Neural progenitor cell (in vitro differentiated cells): ENCODE measurements at places on chromosomes 12 and 14. TPM values are rescaled to one million over a fixed set of nuclear protein-coding genes. Genes with fewer than 3 reads are reported as not detected.

DNA sequence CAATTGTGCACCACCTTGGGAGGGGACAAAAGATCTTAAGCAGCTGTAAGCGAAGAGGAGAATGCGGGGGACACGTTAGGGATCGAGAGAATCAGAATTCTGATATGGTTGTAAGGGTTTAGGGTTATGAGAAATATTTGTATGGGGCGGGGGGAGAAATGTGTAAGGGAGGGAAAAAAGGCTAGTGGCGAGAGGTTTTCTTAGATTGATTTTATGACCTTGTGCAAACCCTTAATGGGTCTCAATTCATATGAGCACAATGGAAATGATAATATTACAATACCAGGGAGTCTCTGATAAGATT, 396 bp downstream of the NDUFA9 start:
- H3K27me3 ChIP-seq = no peaks in the 10 kb centered on the region
- H3K4me3 ChIP-seq = peak overlapping the region; percentile 87
- H3K36me3 ChIP-seq = no peaks in the 10 kb centered on the region
- peak overlapping the region; percentile 36 for H3K27ac ChIP-seq
- H3K4me1 ChIP-seq = peaks cover 18% of the 10 kb centered on the region

Gene PTGR2
- 18.8 and 87.2 TPM in 2 replicates for total RNA-seq

GRCh38 chr12:78439666-78440065, 424.9 kb upstream of the SYT1 start:
- DNase-seq = no peak
- no peaks in the 10 kb centered on the region for H3K36me3 ChIP-seq
- H3K27me3 ChIP-seq = no peaks in the 10 kb centered on the region
- H3K4me1 ChIP-seq = no peaks in the 10 kb centered on the region
- no peak overlapping the region for H3K27ac ChIP-seq

Gene USP44
- 67.1 and 79.4 TPM in 2 replicates for total RNA-seq

Gene PRH2
- not detected in 2 replicates for total RNA-seq

GRCh38 chr12:94534774-94535509, 75.3 kb upstream of the CEP83 start:
- no peak overlapping the region for H3K27ac ChIP-seq
- DNase-seq = peak; percentile 70
- H3K27me3 ChIP-seq = no peaks in the 10 kb centered on the region
- H3K36me3 ChIP-seq = no peaks in the 10 kb centered on the region
- no peak overlapping the region for H3K4me3 ChIP-seq
- peaks cover 23% of the 10 kb centered on the region for H3K4me1 ChIP-seq

DNA sequence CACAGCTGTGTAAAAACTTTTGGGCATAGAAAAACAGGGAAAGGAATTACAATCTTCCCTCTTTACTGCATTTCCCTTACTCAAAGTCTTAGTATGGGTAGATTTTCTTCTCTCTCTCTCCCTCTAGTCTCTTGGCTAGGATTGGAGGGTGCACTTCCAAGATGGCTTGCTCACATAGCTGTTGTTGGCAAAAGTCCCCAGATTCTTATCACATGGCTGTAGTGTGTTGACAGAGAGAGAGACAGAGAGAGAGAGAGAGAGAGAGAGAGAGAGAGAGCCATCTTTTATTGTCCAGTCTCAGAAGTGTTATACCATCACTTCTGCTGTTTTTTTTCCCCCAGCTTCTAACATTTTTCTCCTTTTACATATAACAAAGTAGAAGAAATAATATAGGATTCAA, 6.3 kb upstream of the OR4E2 start:
- no peaks in the 10 kb centered on the region for H3K27me3 ChIP-seq
- H3K4me3 ChIP-seq = no peak overlapping the region
- no peak for DNase-seq
- no peak overlapping the region for H3K27ac ChIP-seq

- no peak for DNase-seq
- H3K36me3 ChIP-seq = no peaks in the 10 kb centered on the region
- H3K4me1 ChIP-seq = peaks cover 6% of the 10 kb centered on the region
- no peak overlapping the region for H3K27ac ChIP-seq
- H3K27me3 ChIP-seq = no peaks in the 10 kb centered on the region
- H3K4me3 ChIP-seq = no peak overlapping the region
Measured at GRCh38 chr12:52906191-52906601, 1.3 kb upstream of the KRT8 start.

- peaks cover 48% of the 10 kb centered on the region for H3K36me3 ChIP-seq
- no peaks in the 10 kb centered on the region for H3K27me3 ChIP-seq
- no peak overlapping the region for H3K27ac ChIP-seq
- H3K4me1 ChIP-seq = peaks cover 58% of the 10 kb centered on the region
- DNase-seq = no peak
- H3K4me3 ChIP-seq = peak overlapping the region; percentile 99
Measured at GRCh38 chr14:21264025-21264801, 5.0 kb downstream of the HNRNPC start.

Gene APOF
- not detected in 2 replicates for total RNA-seq

Gene GPR137C
- total RNA-seq = 7.1 and 9.3 TPM in 2 replicates

DNA sequence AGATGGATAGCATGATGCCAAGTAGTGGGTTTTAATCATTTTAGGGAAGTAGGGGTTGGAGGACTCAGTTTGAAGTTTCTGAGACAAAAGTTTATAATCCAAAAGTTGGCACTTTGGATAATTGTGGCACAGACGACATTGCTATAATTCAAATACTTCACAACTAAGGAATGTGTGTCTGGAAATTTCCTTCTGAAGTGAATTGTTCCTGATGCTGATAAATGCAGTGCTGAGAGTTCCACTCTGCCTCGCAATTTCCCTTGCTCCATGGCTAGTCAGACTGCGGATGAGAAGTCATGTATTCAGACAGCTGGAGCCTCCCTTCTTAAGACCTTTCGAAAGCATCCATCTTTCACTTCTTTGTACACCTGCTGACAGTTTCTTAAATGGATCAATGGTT, 393.3 kb upstream of the PRICKLE1 start:
- H3K36me3 ChIP-seq = no peaks in the 10 kb centered on the region
- no peak for DNase-seq
- H3K27ac ChIP-seq = no peak overlapping the region
- H3K4me3 ChIP-seq = no peak overlapping the region
